ENCODE measurements at places on chromosomes 2 and 18.

DNA sequence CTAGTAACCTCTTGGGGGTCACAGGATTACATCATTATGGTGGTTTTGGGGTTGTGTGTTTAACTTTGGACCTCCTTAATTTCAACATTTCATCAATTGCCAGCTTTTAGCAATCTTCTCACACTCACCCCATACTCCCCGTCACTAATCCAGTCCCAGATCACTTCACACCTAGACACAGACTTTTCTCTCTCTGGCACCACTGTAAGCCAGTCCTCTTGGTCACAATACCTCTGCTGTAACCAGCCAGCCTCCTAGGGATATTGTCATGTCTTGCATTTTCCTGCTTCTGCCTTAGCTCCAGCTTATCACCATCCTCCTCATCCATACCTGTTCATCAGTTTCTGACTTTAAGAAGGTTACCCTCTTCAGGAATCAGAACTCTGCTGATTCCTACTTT lies 1.6 kb upstream of the STK17B start:
- DNase-seq, result no peak

DNA sequence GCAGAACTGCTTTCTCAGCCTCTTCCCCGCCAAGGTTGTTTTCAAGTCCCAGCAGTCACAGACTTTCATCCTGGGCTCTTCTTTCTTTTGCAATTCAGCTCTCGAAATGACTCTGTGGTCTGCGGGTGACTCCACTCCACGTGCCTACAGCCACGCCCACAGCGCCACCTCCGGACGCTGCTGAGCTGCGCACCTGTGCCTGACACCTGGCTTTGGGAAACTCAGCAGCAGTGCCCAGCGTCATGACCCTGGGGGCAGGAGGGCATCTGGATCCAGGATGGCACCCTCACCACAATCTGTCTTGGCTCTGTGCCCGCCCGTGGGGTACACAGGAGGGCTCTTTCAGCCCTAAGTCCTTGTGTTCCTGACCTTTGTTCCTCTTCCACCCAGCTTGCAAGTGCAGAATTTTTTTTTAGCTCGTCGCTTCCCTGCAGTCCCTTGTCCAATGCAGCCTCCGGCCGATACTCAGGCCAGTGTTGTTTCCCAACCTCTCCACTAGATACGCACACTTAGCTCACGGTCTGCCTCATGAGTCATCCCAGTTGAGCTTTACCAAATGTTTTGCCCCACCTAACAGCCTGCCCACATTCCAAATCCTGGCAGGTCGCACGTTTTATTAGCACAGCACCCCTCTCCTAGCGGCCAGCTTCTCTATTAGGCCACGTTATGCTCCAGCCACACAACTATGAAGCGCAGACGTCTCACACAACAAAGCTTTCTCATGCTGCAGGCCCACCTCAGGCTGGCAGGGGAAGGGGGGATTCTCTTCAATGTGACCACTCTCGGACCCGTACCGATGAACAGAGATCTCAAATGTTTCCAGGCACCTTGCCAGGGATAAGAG lies 6.5 kb upstream of the CAPN10 start:
- no peak for DNase-seq

DNA sequence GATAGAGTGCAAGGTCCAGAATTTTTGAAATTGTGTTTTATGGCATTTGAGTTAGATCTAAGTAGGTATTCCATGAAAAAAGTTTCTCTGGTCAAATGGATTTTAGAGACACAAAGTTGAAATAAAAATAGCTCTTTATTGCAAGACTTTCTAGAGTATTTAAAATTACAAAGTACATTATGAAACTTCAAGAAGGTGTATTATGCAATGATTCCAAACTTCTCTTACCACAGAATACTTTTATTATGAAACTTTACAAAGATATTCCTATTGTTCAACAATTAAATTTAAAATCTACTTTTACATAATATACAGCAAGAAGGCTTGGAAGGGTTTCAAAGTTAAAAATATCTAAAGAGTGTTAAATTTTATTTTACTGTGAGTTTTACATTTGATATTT lies 65.9 kb downstream of the CALCRL start:
- no peak for DNase-seq

DNA sequence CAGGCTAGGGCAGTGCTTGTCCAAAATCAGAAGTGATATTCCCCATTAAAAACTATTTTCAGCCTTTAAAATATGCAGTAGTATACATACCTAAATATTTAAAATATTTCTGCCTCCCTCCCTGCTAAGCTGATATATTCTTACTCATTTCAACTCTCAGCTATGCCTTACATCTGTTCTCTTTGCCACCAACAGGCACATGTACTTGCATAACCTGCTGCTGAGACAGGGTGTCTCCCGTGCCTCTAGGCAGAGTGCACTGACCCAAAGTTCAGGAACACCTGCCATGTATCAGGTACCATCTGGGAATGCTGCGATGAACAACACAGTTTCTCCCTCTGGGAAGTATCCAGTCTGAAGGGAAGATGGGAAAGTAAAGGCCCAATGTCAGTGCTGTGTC lies 91.7 kb downstream of the STK39 start:
- no peak for DNase-seq

DNA sequence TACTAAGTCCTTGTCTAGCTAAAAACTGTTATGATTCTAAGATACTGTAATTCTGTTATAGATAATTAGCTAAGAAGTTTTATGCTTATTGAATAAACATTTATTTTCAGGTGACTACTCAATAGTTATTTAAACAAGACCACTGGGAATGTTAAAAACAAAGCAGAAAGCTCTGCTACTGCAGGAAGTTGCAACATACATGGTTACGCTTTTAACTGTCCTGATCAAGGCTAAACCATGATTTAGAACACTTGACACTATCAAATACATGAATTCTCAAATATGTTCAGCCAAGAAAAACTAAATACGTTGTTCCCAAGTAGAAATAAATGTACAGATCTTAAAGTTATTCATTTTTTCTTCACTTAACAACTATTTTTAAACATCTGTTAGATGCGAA lies 263.9 kb downstream of the NCKAP5 start:
- no peak for DNase-seq

- no peak for DNase-seq
Measured at GRCh38 chr2:124283096-124283495, 258.0 kb downstream of the CNTNAP5 start.

DNA sequence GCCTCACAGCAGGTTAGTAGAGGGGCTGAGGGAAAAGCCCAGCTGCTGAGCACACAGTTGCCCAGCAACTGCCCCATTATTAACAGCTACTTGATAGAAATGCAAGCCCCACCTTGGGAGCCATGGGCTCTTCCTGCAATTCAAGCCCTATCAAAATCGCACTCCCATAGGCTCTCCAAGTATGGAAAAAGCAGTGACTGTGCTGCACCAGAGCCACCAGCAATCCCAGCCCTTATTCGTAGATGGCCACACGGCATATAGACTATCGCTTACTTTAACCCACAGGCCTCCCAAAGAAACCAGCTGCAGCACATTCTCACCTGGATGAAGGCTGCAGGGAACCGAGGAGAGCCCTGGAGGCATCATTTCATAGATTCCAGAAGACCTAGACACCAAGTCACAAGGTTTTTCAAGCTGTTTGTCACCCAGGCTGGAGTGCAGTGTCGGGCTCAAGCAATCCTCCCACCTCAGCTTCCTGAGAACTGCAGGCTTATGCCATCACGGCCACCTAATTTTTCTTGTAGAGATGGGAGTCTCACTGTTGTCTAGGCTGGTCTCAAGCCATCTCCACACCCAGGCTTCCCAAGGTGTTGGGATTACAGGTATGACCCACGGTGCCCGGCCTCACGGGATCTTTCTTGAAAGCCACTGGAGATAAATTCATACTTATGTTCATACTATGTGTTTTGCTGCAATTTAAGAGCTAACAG lies 11.3 kb downstream of the NCL start:
- DNase-seq, result no peak

DNA sequence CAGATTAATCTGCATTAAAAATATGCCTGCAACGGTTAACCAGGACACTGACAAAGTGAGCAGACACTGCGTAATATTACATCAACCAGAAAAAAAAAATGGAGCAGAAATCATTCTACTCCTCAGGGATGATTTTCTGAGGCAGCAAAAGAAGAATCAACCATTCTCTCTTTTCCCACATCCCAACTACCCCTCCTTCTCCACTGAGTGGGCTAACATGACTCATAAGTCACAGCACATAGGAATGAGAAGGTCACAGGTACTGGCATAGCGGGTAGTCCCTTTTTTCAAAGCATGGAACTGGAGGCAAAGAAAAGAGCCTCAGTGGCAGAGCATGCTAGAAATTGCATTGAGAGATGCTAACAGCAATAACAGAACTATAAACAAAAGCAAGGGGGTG lies 54.3 kb upstream of the TSPYL6 start:
- no peak for DNase-seq

- DNase-seq, result no peak
Measured at GRCh38 chr2:241225983-241226382, 37.5 kb downstream of the ANO7 start.

GRCh38 chr2:101400048-101400447 lies 12.7 kb upstream of the CREG2 start:
- DNase-seq, result no peak

DNA sequence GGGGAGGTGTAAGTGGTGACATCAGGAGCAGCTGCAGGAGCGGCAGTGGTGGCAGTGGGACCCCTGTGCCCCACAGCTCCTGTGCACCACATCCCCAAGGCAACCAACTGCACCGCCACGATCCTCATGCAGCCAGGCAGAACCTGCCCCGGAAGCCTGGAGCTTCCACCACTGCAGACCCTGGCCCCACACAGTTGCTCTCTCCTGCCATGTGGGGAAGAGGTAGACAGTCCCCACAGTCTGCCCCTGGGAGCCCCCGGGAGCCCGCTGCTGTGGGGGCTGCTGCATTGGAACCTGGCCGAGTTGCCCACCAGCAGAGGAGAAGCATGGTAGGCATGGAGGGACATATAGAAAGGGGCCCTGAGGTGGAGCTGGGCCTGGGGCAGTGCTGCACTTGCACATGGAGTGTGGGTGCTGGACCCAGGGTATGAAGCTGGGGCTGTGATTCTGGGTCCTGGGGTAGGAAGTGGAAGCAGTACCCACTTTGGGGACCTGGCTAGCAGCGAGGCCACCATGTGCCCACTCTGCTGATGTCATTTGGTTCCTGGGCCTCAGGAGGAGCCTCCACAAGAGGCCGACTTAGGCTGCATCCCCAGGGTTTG lies 623.3 kb upstream of the LRRTM4 start:
- DNase-seq, result no peak

- DNase-seq, result no peak
Measured at GRCh38 chr2:151302404-151302803, 12.9 kb upstream of the NMI start.

DNA sequence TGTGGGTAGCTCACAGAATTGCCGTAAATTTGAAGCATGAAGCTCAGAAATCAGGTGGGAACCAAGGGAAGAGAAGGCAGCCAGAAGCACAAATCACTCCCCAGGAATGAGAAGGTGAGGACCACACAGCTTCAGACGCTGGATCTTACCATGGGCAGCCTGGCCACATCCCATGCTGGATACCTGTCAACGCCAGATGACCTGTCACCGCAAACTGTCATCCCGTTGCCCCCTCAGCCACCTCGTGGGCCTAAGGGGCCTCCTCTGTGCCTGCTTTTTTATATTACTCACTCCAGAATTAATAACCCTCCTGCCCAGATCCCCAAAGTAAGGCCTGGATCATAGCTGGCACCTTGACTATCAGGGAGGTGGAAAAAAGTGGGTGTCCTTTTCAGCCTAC lies 129.9 kb upstream of the MSH6 start:
- DNase-seq, result no peak

GRCh38 chr18:7000484-7001096 lies 117.0 kb downstream of the LAMA1 start:
- DNase-seq, result no peak

GRCh38 chr18:29250259-29250658 lies 1073.3 kb upstream of the CDH2 start:
- no peak for DNase-seq

DNA sequence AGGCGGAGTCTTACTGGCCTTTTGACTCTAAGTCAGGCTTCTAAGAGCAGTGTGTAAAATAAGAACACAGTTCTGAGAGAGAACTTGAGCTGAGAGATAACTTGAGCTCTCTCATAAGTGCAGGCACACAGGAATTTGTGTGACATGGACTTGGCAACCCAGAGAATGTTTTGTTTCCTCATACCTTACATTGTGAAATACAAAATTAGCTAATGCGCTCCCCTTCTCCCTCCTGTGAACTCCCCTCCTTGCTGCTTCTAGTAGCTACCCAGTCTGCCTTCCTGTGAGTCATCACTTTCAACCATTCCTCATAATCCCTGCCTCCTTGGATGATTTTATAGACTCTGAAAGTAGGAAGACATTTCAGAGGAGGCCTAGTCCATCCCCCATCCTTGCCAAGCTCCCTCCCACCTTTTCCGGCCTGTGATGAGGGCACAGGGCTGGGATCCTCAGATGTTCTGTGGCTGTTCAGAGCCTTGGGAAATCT lies 22.6 kb downstream of the FER1L5 start:
- no peak for DNase-seq

DNA sequence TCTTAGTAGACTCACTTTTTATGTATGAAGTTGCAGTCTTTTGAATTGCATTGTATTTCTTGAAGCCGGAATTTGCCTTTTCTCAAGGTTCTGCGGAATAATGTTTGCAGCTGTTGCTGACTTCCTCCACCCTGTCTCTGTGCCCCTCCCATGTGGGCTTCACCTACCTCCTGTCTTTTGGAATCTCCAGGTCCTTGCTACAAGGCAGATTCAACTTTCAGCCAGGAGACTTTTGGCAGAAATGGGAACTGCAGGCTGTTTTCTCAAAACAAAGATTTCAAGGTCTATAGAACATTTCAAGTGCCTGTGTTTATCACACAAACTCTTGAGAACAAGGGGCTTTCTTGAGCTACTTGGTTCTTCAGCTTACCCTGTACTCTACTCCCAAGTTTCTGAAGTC lies 25.6 kb downstream of the ZNF236 start:
- no peak for DNase-seq

GRCh38 chr2:171791361-171791760 lies 102.7 kb downstream of the SLC25A12 start:
- DNase-seq, result no peak

GRCh38 chr18:10072671-10073175 lies 158.9 kb downstream of the VAPA start:
- DNase-seq, result no peak

- DNase-seq, result no peak
Measured at GRCh38 chr18:45316127-45316526, 299.1 kb upstream of the SLC14A2 start.

DNA sequence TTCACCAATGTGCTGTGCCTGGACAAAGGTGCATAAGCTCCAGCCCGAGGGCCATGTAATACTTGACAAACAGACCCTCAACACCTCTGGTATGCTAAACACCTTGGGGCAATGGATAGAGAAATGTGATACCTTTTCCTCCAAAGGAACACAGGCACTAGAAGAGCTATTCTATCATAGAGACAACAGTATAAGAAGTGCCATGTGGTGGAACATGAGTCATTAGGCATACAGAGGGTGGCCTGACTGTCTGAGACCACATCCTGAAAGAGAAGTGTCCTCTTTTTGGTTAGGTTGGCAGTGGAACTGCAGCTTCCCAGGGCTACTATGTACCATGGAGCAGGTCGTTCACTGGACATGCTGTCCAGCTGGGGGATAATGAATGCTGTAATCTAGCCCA lies 153.9 kb downstream of the INSIG2 start:
- DNase-seq, result no peak

Data from left renal cortex interstitium (tissue), 4 donors.